ENCODE measurements at places on chromosomes 16 and 17. TPM values are rescaled to one million over a fixed set of nuclear protein-coding genes. Genes with fewer than 3 reads are reported as not detected.
A peak's percentile ranks its signal among the peaks of the same experiment; 100 is the strongest.

DNA sequence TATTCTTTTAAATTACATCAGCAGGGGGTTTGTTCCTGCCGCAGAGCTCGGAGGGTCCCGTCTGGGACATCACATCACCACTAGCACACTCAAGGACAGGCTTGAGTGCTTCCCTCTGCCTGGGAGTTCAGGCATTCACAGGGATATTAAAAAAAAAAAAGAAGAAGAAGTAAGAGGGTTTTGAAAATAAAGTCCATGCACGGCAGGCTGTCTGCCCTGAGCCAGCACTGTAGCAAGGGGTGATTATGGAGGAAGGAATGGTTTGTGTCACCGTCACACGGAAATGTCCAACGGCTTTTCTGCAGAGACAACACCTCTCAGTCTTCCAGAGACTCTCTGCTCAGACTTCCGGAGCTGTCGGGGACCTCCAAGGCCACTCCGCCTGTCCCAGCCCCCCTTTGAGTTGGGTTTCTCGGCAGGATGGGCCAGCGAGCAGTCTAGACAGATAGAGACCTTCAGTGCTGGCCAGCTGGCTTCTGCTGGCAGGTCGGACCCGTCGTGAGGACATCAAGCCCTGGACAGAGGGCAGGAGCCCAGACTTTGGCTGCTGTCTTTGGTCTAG lies 33.6 kb downstream of the MEOX1 start:
- no peak overlapping the region for H3K27ac ChIP-seq
- peak overlapping the region; percentile 16 for H3K4me3 ChIP-seq

GRCh38 chr16:79534143-79534542 lies 66.4 kb downstream of the MAF start:
- no peaks in the 10 kb centered on the region for H3K27me3 ChIP-seq
- no peak overlapping the region for H3K27ac ChIP-seq
- no peak for DNase-seq
- peaks cover 17% of the 10 kb centered on the region for H3K4me1 ChIP-seq

GRCh38 chr17:19958023-19958422 lies 19.6 kb downstream of the AKAP10 start:
- H3K27ac ChIP-seq = peak overlapping the region; percentile 88
- no peaks in the 10 kb centered on the region for H3K27me3 ChIP-seq
- peaks cover 10% of the 10 kb centered on the region for H3K36me3 ChIP-seq
- DNase-seq = no peak
- H3K4me1 ChIP-seq = peaks cover 12% of the 10 kb centered on the region

DNA sequence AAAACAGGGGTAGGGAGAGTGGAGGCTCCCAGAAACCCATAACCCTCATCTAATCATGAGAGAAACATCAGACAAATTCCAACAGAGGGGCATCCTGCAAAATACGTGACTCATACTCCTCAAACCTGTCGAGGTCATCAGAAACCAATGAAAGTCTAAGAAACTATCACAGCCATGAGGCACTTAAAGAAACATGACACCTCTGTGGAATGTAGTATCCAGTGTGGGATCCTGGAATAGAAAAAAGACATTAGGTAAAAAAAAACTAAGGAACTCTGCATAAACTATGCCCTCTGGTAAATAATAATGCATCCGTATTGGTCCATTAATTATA lies 16.4 kb downstream of the CDH5 start:
- no peaks in the 10 kb centered on the region for H3K36me3 ChIP-seq
- no peak for DNase-seq
- H3K27ac ChIP-seq = peak overlapping the region; percentile 86
- H3K4me3 ChIP-seq = no peak overlapping the region

DNA sequence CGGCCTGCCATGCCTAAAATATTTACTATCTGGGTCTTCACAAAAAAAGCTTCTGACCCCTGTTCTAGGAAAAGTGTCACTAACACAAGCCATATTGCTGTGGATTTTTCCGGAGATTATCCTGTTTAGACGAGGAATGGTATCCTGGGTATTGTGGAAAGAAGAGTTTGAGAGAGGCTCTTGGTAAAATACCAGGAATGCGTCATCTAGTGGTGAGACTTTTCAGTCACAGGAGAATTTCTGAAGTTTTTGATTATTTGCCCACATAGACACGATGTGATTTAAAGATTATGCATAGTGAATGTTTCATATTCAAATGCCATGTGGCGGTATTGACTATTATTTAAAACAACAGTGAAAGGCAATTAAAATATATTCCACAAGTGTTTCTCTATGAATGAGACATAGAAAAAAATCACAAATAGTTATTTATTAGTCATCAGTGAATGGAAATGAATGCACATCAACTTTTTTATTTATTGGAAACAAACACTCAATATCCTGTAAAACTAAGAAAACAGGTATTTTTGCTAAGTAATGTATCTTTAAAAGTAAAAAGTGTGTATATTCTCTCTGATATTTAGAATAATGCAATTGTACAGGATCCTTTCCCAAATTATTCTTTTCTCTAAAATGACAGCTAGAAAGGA lies 7.8 kb downstream of the KRT28 start:
- no peak for DNase-seq
- peaks cover 36% of the 10 kb centered on the region for H3K27me3 ChIP-seq
- no peak overlapping the region for H3K4me3 ChIP-seq
- peaks cover 14% of the 10 kb centered on the region for H3K4me1 ChIP-seq
- no peak overlapping the region for H3K27ac ChIP-seq

GRCh38 chr16:88357317-88358022 lies 25.3 kb upstream of the ZNF469 start:
- no peak overlapping the region for H3K4me3 ChIP-seq
- H3K4me1 ChIP-seq = peaks cover 8% of the 10 kb centered on the region
- peak; percentile 76 for DNase-seq
- peaks cover 4% of the 10 kb centered on the region for H3K27me3 ChIP-seq
- H3K27ac ChIP-seq = no peak overlapping the region
- H3K36me3 ChIP-seq = peaks cover 3% of the 10 kb centered on the region

DNA sequence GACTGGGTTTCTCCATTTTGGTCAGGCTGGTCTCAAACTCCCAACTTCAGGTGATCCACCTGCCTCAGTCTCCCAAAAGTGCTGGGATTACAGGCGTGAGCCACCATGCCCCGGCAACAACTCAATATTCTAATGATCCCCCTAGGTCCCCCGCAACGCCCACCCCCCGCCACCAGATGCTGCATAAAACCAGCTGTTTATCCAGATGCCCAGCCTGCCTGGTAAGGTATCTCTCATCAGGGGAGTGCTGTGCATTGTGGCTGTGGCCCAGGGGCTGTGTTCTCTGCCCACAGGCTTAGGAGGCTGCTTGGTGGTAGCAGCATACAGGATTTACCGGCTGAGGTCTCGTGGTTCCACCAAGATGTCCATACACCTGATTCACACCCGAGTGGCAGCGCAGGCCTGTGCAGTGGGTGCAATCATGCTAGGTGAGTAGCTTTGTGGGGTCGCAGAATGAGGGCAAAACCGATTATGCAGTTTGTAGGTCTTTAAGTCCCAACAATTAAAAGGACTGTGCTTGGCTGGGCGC lies 1.3 kb downstream of the HIGD1B start:
- H3K36me3 ChIP-seq = peaks cover 30% of the 10 kb centered on the region
- no peak for DNase-seq
- no peak overlapping the region for H3K4me3 ChIP-seq
- H3K4me1 ChIP-seq = peaks cover 20% of the 10 kb centered on the region
- no peak overlapping the region for H3K27ac ChIP-seq

Gene CHST5
- 0.17 TPM for total RNA-seq

Gene CHMP6
- 28.4 TPM for total RNA-seq

Data from chondrocyte (in vitro differentiated cells).